ENCODE measurements at places on chromosomes 13 and 19.

- peak; percentile 75 for DNase-seq
Measured at GRCh38 chr19:11324079-11324661, 15.3 kb downstream of the RAB3D start.

DNA sequence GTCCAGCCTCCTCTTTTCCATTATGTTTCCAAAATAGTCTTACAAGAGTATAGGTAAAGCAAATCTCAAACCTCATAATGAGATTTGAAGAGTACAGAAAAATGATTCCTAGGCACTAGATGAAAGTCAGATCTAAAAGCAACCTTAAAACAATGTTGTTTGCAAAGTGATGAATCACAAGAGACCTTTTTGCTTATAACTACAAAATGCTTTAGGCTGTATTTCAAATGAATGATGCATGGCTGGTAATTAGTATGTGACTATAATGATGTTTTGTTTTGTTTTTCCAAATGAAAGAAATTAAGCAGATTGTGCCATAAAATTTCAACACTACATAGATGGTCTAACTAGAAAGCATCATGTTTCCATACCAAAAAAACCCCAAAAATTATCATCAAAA, 272.7 kb downstream of the DIAPH3 start:
- DNase-seq = no peak

DNA sequence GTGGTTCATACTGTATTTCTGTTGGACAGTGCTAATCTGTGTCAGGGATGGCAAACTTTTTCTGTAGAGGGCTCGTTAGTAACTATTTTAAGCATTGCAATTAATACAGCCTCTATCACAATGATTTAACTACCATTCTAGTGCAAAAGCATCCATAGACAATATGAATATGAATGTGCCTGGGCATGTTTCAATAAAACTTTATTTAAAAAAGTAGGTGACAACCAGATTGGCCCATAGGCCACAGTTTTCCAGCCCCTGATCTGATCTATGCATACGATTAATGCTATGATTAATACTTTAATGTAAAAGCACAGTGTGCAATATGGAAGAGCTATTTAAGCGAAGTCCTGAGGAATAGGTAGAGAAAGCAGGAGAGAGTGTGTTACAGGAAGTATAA, 29.6 kb downstream of the ADGRE1 start:
- no peak for DNase-seq

- no peak for DNase-seq
Measured at GRCh38 chr19:1263188-1263587, 5.9 kb upstream of the CIRBP start.

DNA sequence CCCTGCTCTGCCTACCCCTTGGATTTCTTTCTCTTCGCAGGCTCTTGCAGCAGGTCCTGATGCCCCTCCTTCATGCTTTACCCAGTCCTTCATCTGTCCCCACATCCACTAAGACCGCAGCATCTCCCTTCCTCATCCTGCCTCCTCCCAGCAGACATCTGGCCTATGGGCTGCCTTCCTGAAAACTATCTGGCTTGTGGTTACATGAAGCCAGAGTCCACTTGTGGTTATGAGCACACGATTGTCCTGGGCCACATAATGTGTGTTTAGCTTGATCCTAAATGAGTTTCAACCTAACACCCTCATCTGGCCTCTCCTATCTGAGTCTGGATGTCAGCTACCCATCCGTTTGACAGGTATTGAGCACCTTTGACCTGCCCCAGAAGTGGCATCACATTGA, 5.5 kb upstream of the ZNF175 start:
- DNase-seq = no peak

DNA sequence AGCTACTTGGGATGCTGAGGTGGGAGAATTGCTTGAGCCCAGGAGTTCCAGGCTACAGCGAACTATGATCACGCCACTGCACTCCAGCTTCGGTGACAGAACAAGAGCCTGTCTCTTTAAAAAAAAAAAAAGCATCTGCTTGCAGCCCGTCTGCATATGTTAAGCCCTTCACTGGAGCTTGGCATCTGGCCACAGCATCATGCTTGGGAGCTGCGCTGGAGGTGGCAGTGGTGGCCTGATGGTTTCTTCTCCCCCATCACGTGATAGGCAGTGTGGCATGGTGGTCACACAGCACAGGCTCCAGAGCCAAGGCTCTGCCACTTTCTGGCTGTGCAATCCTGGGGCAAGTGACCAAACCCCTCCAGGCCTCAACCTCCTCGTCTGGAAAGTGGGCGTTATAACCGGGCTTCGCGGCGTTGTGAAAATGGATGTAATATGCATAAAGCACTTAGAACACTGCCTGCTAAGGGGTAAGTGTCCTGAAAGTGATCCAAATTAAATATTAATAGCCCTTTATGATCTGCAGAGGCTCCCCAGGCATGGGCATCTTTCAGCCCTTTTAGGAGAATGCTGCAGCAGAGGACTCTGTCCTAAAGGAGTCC, 24.4 kb downstream of the MARK4 start:
- peak; percentile 29 for DNase-seq

GRCh38 chr13:46015366-46015765, 37.2 kb downstream of the ZC3H13 start:
- DNase-seq = no peak

DNA sequence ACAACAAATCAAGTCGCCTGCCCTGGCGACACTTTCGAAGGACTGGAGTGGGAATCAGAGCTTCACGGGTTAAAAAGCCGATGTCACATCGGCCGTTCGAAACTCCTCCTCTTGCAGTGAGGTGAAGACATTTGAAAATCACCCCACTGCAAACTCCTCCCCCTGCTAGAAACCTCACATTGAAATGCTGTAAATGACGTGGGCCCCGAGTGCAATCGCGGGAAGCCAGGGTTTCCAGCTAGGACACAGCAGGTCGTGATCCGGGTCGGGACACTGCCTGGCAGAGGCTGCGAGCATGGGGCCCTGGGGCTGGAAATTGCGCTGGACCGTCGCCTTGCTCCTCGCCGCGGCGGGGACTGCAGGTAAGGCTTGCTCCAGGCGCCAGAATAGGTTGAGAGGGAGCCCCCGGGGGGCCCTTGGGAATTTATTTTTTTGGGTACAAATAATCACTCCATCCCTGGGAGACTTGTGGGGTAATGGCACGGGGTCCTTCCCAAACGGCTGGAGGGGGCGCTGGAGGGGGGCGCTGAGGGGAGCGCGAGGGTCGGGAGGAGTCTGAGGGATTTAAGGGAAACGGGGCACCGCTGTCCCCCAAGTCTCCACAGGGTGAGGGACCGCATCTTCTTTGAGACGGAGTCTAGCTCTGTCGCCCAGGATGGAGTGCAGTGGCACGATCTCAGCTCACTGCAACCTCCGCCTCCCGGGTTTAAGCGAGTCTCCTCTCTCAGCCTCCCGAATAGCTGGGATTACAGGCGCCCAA, at the start of gene LDLR:
TSS of gene LDLR (plus strand) at position 210 of the 760 bp plus-strand sequence. CDS start at position 296, 86 bp downstream.
- DNase-seq = peak; percentile 88

DNA sequence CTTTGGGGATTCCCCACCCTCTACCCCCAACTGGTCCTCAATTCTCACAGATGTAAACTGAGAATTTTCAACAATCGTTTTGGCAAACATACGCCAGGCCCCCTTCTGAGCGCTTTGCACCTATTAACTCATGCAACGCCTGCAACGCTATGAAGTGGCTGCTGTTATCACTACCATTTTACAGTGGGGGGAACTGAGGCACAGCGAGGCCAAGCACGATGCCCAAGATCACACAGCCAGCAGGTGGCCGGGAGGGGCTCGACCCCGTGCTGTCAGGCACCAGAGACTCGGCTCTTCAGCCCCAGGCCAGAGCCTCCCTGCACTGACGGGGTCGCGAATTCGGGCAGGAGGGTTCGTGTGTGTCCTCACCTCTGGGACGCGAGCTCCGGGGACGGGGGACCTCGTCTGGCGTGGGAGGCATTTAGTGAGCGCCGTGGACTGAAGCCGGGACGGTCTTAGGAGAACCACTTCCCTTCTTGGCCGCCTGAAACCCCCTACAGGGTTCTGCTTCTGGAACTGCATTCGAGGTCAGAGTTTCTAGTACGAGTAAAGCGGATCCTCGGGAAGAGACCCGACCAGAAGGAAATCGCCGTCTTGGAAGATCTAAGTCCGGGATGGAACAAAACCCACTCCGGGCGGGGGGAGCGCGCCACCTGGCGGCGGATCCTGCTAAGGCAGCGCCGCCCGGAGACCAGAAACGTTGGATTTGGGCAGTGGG, 21.0 kb downstream of the ZNF114 start:
- DNase-seq = peak; percentile 45

DNA sequence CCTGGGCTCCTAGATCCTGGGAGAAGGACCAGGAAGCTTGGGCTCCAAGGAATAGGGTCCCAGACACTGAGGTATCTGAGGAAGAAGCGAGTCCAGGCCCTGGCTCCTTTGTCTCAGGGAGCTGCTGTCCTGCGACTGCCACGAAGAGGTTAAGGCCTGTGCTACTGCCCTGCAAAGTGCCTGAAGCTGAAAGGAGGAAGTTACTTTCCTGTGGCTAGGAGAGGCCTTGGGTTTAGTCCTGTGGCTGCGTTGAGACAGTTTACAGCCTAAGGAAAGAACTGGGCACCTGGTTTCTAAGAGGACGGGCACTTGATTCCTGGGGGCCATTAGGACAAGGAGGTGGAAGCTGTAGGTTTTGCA, 2.8 kb downstream of the MYADM start:
- DNase-seq = no peak

GRCh38 chr13:26184791-26185250, 37.3 kb downstream of the RNF6 start:
- DNase-seq = peak; percentile 4

DNA sequence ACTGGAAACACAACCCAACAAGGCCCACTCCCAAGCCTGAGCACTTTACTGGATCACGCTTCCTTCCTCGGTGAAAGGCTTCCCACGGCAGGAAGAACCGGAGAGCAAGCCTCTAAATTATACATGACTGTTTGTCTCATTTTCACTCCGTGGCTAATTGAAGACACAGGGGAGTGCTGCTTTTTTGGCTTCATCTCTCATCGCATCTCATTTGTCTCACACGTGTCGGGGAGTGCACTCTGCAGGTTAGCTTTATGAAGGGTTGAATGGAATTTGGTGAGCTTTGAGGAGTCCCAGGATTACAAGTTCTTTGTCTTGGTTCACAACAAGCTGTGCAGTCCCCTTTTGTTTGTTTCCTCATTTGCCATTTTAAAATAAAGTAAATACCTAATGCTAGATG, 544.6 kb downstream of the GPC6 start:
- DNase-seq = no peak

GRCh38 chr19:17332677-17333581, 1.7 kb downstream of the ANO8 start:
- DNase-seq = no peak

- no peak for DNase-seq
Measured at GRCh38 chr19:15502264-15502663, 6.1 kb upstream of the CYP4F22 start.

GRCh38 chr19:13781547-13781946, 7.3 kb downstream of the C19orf53 start:
- peak; percentile 56 for DNase-seq

DNA sequence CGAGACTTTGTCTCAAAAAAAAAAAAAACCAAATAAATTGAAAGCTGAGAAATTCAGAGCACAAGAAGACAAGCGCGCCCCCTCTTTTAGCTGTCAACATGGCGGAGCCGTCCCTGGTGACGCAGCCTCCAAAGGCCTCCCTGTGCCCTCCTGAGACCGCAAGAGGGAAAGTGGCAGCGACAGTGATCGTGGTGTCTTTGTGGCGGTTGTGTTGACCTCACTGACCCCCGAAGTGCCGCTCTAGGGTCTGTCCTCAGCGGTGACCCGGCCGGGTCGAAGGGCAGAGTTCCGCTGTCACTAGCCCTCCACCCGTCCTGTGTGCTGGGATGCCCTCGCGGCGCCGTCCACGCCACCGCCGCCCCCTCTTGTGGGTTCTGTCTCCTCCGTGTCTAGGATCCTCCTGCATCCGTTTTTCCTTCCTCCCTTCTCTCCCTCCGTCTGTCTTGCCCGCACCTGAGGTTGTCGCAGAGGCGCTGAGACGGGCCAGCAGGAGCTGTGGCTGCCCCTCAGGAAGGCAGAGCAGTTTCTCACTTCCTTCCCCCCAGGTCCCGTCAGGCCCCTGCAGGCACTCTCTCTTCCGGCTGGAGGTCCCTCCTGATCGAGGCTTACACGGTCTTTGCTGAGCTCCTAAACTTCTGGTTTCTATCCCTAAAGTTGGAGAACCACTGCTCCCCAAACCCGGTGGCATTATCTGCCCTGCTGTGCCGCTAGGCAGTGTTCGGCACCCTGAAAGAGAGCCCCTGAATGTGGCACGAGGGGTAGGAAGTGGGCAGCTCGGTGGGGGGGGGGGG, 7.2 kb downstream of the UHRF1 start:
- no peak for DNase-seq

DNA sequence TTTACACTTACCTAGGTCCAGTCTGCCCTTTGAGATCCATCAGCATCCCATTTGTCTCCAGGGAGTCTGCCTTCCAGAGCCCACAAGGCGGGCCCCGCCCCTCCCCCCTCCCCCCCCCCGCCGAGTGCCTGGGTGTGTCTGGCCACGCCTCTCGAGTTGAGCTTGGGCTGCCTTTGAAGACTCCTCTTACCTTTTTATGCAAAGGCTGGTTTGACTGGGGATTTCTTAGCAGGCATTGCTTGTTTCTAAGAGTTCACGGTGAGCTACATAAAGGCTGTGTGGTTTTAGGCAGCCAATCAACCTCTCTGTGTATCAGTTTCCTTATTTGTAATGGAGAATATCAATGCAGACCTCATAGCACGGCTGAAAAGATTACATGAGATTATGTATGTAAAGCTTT, 11.3 kb downstream of the GPR12 start:
- DNase-seq = no peak

GRCh38 chr13:84137292-84137691, 255.0 kb upstream of the SLITRK1 start:
- DNase-seq = no peak

DNA sequence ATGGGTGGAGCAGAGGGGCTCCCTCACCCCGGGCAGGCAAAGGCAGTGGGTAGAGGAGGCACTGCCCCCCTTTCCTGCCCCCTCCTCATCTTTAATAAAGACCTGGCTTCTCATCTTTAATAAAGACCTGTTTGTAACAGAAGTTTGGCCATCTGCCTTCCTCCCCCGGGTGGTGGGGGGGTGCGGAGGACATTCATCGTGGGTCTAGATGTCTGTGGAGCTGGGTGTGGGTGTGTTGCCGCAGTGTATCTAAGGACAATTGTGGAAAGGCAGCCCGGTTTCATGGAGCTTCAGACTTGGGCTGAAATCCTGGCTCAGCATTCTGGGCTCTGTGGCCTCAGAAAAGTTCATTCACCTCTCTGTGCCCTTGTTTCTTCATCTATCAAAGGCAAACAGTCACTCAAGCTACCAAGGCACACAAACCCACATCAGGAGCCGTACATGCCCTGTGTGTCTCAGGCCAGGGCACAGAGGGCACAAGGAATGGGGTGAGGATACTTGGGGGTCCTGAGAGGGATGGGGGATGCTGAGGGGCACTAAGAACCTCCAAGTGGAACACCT, 8.8 kb upstream of the SWSAP1 start:
- DNase-seq = no peak

- DNase-seq = no peak
Measured at GRCh38 chr19:2253106-2254063, 2.8 kb downstream of the JSRP1 start.

- DNase-seq = no peak
Measured at GRCh38 chr13:106548064-106548696, 12.7 kb upstream of the EFNB2 start.

- DNase-seq = no peak
Measured at GRCh38 chr13:49400755-49401659, 42.9 kb downstream of the CAB39L start.

All from DMS 273 treated with DMSO at 0.1 percent for 48 hours (cell line).